ENCODE measurements at places on chromosomes 5 and 9.

DNA sequence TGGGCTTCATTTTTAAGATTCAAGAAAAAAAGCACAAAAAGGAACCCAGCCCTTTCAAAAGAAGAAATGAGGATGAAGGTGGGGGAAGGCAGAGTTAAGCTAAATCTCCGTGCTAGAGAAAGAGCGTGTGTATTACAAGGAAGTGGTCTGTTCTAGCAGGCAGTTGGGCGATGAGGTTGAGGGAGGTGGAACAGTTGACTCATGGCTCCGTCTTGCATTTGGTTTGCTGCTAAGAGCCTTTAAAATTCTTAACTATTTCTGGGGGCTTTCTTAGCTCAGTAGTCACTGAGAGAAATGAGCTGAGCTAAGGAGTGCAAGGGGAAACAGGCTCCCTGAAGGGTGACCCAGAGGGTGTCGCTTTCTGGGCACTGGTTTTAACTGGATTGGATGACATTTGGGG is 117.4 kb downstream of the GCNT1 start:
- no peak for DNase-seq

- DNase-seq: peak; percentile 64
Measured at GRCh38 chr5:79990598-79991507, at the start of gene MTX3. Gene MTX3 (minus strand): TSS chr5:79991262. CDS start chr5:79991238, 24 bp downstream.

GRCh38 chr9:134463280-134463679 is 137.0 kb downstream of the RXRA start:
- DNase-seq: no peak

- no peak for DNase-seq
Measured at GRCh38 chr9:7067169-7067568, 309.4 kb downstream of the KDM4C start.

DNA sequence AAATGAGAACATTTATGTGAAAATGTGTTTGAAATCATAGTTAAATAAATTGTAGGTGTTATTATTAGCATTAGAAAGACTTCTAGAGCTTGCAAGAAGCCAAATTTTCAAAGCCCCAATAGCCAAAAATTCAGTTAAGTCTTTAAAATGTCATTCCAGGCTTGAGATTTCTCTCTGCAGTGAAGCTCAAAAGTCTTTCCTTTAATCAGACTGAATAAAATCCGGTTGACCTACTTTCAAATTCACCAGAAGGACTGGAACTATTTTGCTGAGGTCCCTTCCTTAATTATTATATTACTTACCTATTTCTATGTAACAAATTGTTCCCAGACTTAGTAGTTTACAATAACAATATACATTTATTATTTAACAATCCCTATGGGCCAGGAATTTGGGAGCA is 112.2 kb upstream of the TRPM3 start:
- no peak for DNase-seq

GRCh38 chr5:16539169-16539666 is 73.6 kb upstream of the ZNF622 start:
- no peak for DNase-seq

DNA sequence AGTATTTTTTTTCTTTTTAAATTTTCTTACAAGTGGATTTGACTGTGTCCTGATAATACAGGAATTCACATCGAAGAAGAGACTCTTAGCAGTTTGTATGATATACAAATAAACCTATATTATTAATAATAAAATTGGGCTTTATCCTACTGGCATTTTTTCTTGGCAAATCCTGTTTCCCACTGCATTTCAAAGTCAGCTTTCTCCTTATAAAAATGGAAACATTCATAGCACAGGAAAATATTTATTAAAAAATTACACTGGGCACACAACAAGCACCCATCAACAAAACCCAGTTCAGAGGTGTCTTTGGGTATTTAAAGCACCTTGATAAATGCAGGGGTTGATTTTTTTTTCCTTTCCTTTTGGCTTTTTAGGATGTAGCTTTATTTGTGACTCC is 200.9 kb downstream of the MEF2C start:
- no peak for DNase-seq

GRCh38 chr5:154240595-154240994 is 50.1 kb downstream of the GALNT10 start:
- no peak for DNase-seq

GRCh38 chr9:134871697-134872340 is 8.8 kb upstream of the FCN2 start:
- no peak for DNase-seq

DNA sequence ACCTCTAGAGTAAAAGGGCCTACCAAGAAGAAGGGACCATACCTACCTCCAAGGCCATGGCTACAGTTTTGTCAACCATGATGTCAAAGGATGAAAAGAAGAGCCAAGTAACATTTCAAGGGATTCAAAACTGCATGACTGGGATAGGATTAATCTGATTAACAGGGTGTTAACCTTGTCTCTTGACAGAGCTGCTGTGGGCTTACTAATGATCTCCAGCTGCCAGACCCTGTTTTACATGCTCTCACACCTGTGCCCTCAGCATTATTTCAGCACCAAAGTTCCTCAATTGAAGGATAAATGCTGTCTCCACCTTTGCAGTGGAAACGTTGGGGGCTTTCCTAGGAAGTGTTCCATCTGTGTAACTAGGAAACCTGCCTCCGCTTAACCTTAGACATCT is 78.3 kb downstream of the DMAC1 start:
- DNase-seq: no peak

DNA sequence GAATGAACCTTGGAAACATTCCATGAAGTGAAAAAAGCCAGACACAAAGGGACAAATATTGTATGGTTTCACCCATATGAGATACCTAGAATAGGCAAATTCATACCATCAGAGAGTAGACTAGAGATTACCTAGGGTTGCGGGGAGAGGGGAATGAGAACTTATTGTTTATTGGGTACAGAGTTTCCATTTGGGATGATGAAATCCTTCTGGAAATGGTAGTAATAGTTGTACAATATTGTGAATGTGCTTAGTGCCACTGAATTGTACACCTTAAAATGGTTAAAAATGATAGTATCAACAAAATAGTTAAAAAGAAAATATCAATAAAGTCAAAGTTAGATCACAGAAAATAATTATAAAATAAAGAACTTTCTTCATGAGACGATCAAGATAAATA is 25.5 kb downstream of the CATSPER3 start:
- no peak for DNase-seq

DNA sequence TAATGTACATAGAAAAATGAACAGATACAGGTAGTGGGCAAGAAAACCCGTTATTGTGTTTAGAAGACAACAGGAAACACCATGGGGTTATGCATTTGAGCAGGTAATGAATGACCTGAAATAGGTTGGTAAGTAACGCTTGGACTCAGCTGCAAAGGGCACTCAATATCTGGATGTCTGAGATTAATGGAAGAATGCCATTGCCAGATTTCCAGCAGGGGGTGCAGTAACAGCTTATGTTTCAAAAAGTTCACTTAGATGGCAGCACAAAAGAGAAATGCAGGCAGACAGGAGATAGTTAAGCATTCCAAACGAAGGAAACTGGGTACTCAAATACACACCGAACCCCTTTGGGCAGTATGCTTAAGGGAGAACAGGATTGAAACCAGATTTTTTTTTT is 285.5 kb upstream of the VLDLR start:
- no peak for DNase-seq

DNA sequence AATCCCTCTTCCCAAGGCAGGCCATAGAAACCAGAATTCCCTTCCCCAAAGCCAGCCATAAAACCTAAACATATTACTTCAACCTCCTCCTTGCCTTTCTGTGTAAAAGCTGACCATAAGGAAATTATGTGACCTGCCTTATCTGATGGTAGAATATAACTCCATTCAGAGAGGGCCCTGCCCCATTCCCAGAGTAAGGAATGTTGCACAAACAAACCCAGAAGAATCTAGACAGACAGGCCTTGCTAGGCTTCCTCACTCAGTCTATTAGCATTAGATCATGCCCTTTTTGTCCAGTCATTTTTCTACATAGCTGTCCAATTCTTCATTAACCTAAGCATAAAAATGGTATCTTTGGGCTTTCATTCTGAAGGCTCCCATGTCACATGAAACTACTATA is 17.8 kb upstream of the IFNB1 start:
- DNase-seq: no peak

Measured in GM18507 (cell line).